ENCODE measurements at places on chromosomes 12 and 14.

DNA sequence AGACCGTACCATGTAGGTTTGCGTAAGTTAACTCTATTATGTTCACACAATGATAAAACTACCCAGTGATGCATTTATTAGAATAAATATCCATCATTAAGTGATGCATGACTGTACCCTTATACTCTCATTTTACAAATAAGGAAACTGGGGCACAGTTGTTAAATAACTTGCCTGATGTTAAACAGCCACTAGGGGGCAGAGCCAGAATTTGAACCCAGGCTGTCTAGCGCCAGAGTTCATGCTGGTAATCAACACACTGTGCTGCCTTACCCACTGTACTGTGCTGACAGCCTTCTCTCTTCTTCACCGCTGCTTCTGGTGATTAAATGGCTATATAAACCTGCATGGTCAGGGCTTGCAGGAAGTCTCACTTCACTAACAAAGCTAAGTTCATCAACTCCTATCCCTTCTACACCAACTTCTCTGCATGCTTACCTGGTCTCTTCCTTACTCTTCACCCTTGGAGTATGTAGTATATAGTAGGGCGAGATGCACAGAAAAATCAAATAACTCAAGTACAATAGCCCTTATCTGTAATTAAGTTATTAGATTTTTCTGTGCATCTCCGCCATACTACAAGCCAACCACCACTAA lies 43.6 kb upstream of the APPL2 start:
- no peak for DNase-seq

DNA sequence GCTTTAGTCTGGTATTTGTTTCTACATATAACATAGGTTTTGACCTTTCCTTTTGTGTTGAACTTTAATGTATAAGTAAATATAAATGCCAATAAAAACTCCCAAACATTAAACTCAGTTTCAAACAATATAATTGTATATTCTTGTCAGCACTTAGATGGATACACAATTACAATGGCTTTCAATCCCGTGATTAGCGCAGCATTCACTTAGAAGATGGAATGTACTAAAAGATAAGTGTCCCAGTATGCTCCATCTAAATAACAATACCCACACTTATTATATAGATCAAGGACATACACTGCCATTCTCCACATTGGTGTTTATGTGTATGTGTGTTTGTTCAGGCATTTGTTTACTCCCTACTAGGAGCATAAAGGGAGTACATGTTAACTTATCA lies 193.1 kb downstream of the SOX5 start:
- DNase-seq, result no peak

DNA sequence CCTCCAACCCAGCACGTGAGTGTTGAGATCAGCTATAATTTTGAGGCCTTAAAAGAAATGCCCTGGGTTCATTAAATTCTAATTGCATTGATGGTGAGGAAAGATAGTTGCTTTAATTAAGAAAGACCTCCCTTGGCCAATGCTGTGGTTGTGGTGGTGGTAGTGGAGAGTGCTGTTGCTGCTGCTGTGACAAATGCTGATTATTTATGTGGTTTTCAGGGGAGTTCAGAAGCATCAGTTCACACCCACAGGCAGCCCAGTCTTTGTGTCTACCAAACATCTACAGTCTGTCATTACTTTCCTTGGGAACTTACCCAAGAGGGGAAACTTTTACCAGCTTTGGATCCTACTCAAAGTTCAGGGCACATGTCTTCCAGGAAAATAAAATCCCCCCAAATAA lies 178.4 kb upstream of the PARP11 start:
- no peak for DNase-seq

GRCh38 chr12:73714655-73715054 lies 823.0 kb upstream of the ATXN7L3B start:
- no peak for DNase-seq

GRCh38 chr12:28622406-28622805 lies 432.1 kb downstream of the CCDC91 start:
- no peak for DNase-seq

- DNase-seq, result no peak
Measured at GRCh38 chr12:127388985-127389384, 878.0 kb upstream of the TMEM132C start.

DNA sequence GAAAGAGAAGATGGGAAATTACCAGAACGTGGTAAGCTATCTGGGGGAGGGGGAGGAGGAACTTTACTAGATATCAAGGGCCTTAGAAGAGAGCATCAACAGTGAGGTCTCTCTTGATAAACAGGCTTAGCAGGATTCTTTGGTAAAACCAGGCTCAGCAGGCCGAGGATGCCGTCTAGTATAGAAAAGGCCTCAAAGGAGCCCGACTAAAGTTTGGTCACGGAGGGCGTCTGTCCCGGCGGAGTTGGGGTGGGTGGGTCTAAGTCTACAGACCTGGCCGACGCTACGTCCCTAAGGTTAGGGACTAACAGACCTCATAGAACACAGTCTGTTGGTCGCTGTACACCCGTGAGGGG lies 538 bp upstream of the TIGAR start:
- no peak for DNase-seq

DNA sequence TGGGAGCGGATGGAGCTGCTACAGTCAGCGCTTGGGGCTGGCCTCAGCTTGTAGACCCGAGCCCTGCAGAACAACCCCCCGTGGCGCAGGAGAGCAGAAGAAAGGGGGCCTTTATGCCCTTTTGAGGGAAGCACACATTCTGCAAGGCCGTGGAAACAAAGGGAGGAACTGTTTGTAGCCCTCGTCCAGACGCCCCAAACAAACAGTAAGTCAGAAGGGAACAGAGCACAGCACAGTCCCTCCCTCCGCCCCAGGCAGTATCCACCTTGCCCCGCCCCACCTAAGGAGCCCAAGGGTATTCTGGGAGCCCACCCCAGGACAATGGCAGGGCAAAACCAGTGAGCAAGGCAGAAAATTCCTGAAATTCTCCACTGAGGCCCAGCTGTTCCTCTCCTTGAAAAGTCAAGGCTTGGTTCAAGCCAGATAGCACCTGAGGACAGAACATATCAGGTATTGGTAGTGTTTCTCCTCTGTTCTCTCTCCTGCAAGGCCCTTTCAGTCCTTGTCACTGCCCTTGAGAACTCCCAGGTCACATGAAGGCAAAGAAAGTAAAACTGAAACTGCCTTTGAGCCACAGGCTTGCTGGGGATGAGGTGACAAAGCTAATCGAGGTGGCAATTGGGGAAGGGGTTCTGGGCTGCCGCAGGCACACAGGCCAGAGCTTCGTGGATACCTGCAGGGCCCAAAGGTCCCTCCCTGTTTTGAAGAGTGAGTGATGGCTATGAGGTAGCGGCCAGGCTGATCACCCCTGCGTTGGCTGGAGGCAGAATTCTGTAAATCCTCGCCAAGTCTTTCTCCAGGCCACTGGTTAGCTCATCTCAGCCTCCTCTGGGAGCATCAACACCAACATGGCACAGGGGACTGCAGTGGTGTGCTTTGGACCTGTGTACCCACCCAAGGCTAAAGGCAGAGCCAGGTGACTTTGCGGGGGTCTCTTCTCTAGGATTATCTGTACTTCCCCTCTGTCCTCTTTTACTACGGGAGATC lies 499 bp downstream of the DGLUCY start:
- DNase-seq, result peak; percentile 55

DNA sequence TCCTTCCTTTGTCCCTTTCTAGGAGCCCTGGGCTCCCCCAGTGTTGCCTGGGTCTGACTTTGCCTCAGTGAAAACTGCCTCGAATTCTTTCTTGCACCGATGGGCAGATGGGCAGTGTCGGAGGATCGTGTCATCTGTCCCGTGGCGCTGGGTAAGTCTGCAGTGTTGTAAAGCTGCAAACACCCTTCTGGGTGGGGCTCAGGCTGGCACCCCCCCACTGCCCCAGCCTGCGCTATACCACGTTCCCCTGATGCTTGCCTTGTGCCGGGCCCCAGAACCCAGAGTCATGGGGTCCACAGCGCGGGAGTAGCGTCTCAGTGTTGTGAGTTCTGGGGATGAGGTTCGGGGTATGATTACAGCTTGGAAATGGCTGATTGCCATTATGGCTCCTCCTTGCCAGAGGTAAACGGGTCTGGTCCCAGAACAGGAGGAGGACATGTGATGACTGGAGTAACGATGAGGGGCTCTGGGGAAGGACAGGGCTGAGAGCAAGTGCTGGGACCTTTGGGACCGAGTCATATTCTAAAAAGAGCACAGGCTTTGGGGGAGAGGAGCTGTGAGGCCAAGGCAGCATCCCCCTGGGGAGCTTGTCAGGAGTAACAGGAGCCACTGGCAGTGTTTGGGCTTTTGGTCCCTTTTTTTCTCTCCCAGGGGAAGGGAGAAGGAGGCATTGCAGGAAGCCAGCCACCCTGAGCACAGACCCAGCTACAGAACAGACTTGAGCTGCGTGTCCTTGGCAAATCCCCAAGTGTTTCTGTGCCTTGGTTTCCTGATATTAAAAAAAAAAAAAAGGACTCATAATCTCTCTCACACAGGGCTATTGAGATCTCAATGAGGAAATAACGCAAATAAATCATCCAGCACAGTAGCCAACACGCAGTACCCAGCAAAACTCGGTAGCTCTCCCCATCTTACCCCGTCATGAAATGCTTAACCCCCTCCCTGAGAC lies 4.3 kb downstream of the RTL1 start:
- DNase-seq, result no peak

DNA sequence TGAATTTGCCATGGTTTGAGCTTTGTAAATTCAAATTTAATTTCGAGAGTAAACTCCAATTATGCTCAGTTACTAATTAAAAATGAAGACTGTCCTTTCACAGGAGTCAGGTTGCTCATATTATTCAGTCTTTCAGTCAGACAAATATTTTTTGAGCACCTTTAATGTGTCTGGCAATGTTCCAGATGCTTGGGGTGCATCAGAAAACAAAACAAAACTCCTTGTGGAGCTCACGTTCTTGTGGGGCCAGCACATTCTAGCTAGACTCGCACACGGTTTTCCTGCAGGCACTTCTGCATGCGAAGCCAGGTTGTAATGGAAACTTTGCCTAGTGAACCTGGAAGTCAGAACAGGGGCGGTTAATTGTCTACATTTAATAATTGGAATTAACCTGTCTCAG lies 64.0 kb upstream of the ATF1 start:
- no peak for DNase-seq

DNA sequence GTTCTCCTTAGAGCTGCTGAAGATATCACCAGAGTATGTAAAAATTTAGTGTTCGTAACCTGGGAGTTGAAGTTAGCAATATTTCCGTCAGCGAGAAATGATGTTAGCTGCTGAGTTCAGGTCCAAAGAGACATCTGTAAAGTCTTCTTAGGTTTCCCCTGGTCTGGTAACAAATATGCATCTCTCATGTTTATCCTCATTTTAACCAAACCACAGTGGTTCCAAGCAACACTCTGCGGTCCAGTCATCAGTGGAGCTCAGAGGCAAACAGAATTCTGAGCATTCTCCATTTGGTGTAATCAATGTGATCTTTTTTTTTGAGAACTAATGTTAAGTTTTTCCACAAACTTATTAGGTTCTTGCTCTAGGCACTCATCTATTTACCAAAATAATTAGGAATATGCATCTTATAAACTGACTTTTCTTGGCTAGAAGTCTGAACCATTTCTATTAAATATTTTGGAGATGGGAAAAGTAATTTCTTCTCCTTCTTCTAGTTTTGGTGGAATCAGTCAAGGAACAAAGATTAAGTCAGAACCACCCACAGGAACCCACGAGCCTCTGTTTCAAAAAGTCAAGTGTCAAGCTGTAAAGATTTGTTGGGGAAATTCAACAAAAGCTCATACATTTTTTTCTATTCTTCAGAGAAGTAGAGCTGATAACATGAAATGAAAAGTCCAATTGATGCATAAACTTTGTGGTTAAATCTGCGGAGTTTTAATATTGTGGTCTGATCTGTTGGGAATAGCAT lies 64.7 kb downstream of the IFNG start:
- DNase-seq, result no peak

- no peak for DNase-seq
Measured at GRCh38 chr12:264269-264668, 1.6 kb upstream of the SLC6A13 start.

GRCh38 chr14:101235335-101236103 lies 325.8 kb upstream of the DIO3 start:
- no peak for DNase-seq

DNA sequence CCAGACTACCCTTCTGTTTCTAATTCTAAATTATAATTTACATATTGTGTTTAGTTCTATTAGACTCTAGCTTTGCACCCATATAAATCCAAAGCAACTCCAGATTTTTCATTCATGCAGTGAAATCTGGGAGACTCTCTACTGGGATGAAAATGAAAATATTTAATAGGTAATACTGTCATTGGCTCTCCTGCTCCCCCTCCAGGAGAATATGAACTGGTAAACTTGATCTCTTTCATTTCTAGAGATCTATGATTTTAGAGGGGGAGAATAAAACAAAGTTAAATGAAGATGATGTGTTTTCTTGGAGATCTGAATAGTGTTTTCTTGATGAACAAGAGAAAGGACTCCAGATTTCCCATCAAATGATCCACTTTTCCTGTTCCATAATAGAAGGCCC lies 104.3 kb upstream of the TMCC3 start:
- DNase-seq, result no peak

GRCh38 chr14:64369201-64369600 lies 19.0 kb upstream of the MTHFD1 start:
- DNase-seq, result no peak

GRCh38 chr12:40144023-40144422 lies 38.1 kb upstream of the SLC2A13 start:
- DNase-seq, result no peak

GRCh38 chr12:46483572-46484395 lies 111.2 kb upstream of the SLC38A2 start:
- no peak for DNase-seq

DNA sequence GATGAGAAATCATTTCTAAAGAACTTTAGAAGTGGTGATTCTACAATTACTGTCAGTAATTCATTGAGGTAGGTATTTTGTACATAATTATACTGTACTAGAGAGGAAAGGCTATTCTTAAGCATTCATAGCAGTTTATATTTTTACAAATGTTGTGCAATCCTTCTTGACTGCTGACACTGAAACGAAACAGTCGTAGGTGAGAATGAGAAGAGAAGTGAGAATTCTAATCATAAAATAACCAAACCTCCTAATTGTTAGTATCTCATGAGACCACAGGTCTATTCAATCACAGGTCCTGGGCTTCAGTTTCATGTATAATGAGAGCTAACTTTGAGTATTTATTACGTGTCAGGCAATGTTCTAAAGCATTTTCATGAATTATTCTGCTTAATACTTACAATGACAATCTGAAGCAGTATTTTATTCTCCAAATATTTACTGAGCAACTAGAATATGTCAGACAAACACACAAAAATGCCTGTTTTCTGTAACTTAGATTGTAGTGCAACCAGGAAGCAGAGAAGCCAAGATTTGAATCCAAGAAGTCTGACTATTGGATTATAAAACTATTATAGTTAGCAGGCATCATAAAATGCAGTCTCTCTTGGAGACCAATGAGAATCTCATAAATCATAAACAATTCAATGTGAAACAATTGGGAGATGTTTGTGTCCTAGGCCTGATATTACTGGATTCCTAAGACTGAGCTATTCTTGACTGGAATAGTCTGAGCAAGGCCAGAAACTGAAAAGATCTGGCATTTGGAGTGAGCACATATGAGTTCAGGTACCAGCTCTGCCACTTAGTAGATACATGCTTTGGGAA lies 24.3 kb downstream of the RERG start:
- no peak for DNase-seq

Measured in stimulated activated CD8-positive, alpha-beta memory T cell treated with anti-CD3 and anti-CD28 coated beads, Interleukin-7, amount 100 ng/mL, for 48 hours (primary cell).